ENCODE measurements at places on chromosomes 5 and 9.
A peak's percentile ranks its signal among the peaks of the same experiment; 100 is the strongest.

GRCh38 chr5:133610489-133611356 lies 1.6 kb downstream of the FSTL4 start:
- peak; percentile 82 for DNase-seq

- no peak for DNase-seq
Measured at GRCh38 chr9:89008055-89008743, 16.9 kb downstream of the S1PR3 start.

DNA sequence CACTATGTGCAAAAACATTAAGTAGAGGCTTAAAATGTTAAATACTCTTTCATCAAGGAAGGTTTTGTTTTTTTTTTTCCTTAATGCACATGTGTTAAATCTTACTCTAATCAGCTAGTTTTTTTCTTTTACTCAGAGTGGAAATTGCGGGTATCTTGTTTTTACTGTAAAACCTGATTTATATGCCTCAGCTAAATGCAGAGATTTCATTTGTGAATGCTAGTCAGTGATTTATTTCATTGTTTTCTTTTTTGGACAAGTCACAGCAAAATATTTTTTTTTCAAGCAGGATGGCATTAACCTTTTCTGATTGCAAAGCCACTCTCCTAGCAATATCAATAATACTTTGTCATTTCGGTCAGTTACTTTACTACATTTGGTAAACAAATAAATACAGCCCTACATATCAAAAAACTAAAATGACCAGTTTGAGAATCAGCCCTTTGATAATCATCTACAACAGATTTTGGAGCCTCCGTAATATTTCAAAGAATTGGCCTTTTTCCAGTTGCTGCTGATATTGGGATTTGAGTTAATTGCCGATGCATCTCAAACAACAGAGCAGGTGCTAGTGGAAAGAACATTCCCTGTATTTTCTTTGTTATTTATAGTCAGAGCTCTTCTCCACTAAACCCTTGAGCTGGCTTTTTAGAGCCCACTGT lies 579.2 kb upstream of the ZNF608 start:
- DNase-seq, result no peak

- no peak for DNase-seq
Measured at GRCh38 chr5:105945203-105945972, 1725.3 kb downstream of the EFNA5 start.

GRCh38 chr5:15008476-15008875 lies 136.9 kb upstream of the ANKH start:
- peak; percentile 93 for DNase-seq

DNA sequence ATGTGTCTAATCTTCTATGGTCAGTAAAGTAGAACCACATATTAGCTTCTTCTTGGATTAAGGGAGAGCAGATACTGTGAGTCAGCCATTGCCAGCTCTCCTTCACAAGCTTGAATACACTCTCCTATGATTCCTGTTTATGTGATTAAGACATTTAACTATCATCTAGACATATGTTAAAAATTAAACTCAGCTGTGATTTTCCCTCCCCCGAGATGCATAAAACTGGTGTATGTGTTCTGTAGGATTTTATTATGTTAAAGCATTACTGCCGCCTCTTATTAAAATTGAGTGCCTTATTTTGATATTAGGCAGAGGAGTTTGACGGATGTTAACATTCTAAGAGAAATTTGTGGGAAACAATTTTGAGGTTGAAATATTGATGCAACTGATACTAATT lies 114.6 kb downstream of the ACTBL2 start:
- DNase-seq, result peak; percentile 27

GRCh38 chr9:16031971-16032370 lies 479.1 kb downstream of the CCDC171 start:
- no peak for DNase-seq

GRCh38 chr5:958701-959571 lies 49.7 kb upstream of the NKD2 start:
- peak; percentile 99 for DNase-seq

DNA sequence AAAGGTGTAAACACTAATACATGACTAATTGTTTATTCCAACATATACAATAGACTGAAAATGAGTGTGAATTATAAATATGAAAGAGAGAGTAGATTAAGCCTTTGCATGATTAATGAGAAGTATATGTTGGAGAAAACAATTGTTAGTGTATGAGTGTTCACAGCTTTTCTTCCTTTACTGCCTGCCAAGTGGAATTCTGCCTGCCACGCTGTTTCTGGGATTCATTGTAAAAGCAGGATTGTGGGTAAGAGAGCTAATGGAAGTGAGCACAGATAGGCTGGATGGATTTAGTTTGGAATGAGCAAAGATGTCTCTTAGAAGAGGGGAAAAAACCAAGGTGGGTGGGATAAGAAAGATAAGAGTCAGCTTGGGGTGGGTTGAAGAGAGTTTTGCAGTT lies 129.6 kb upstream of the NMUR2 start:
- no peak for DNase-seq

GRCh38 chr9:38662763-38663593 lies 42.6 kb upstream of the ANKRD18A start:
- no peak for DNase-seq

GRCh38 chr5:120512068-120512467 lies 48.0 kb downstream of the PRR16 start:
- DNase-seq, result no peak

DNA sequence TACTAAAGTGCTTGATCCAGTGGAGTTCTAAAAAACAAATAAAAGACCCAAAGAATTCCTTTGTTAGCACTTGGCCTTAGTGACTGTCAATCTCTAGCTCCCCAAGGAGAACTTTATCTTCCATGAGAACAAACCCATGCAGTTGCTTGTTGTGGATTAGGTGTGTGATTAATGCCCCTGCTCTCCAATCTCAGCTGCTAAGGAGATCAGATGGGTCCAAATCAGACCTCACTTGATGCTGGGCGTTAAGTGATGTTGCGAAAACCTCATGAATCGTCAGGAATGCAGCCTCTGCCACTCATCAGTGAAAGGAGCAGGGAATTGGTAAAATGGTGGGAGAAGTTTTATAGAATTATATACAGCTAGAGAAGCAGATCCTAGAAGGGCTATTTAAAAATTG lies 133.7 kb downstream of the DMAC1 start:
- DNase-seq, result no peak

DNA sequence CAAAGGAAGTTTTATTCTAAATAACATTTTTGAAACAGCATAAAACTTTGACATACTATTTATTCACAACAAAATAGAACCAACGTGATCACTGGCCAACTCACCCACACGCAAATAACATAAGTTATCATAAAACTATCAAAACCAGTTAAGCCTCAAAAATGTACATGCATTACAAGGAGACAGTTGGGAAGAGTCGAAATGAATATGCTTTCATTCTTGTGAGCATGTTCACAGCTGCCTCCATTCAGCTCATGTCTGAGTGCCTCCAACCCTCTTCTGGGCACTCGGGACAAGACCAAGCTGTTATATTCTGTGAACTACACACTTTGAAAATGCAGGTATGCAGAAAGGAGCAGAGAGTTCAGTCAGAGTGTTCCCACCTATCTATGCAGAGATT lies 284.9 kb downstream of the BNC2 start:
- DNase-seq, result no peak

- DNase-seq, result no peak
Measured at GRCh38 chr9:5825895-5826622, 6.9 kb downstream of the ERMP1 start.

- no peak for DNase-seq
Measured at GRCh38 chr5:124000538-124000937, 488.6 kb downstream of the CSNK1G3 start.

DNA sequence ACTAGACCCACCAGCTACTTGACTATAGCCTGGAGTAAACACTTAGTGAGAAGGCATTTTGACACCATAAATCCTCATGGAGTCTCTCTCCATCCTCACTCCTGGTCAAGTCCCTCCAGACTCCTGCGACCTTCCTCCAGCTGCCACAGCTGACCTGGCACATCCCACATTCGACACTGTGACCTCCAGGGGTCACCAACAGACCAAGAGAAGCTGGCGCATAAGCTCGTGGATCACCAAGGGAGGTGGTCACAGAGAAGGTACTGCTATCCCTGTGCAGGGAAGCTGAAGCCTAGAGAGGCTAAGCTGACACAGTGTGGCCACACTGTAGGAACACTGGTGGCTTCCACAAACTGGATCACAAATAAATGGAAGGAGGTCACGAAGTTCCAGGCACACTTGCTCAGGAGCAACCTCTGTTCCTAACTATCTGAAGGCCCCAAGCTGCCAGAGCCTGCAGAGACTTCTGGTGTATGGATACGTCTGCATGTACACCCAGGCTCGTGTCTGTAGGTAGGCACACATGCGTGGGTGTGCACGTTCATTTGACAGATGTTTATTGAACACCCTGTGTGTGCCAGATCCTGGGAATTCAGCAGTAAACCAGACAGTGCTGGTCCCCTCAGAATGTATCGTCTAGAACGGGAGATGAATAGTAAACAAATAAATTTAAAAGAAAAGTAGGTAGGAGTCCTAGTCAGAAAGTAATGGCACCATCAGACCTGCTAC lies 104.4 kb downstream of the C5orf15 start:
- no peak for DNase-seq

Data from SW480 (cell line).